ENCODE measurements at places on chromosomes 7 and 10. TPM values are rescaled to one million over a fixed set of nuclear protein-coding genes. Genes with fewer than 3 reads are reported as not detected.

FZD1 gene
- total RNA-seq, result 7.4 TPM

CHST15 gene
- 2.7 TPM for total RNA-seq

NRAP gene
- 0.49 TPM for total RNA-seq

DENND10 gene
- total RNA-seq, result 53.1 TPM

AKR1C1 gene
- total RNA-seq, result 12.8 TPM

GPR37 gene
- total RNA-seq, result 0.61 TPM

TMEM229A gene
- total RNA-seq, result not detected

SFRP5 gene
- 0.82 TPM for total RNA-seq

CDK14 gene
- 5.5 TPM for total RNA-seq

ENKUR gene
- total RNA-seq, result 1.3 TPM

TMEM213 gene
- total RNA-seq, result not detected

EN2 gene
- not detected for total RNA-seq

C10orf95 gene
- 2.2 TPM for total RNA-seq

ZNF804B gene
- not detected for total RNA-seq

ABCC2 gene
- 0.64 TPM for total RNA-seq

CHN2 gene
- total RNA-seq, result 32.9 TPM

SRRM3 gene
- 0.95 TPM for total RNA-seq

VWDE gene
- total RNA-seq, result 1.3 TPM

PKD2L1 gene
- 0.20 TPM for total RNA-seq

JAZF1 gene
- total RNA-seq, result 8.3 TPM

COL26A1 gene
- total RNA-seq, result not detected

GNGT1 gene
- not detected for total RNA-seq

ADGRA1 gene
- not detected for total RNA-seq

AGMO gene
- 1.9 TPM for total RNA-seq

CTAGE6 gene
- 0.22 TPM for total RNA-seq

CCL24 gene
- total RNA-seq, result 21.7 TPM

UTF1 gene
- not detected for total RNA-seq

CDK13 gene
- 48.9 TPM for total RNA-seq

ATG9B gene
- total RNA-seq, result 0.22 TPM

PNLIPRP3 gene
- total RNA-seq, result not detected

CDC14C gene
- total RNA-seq, result not detected

RINT1 gene
- 12.9 TPM for total RNA-seq

NUDCD3 gene
- total RNA-seq, result 66.3 TPM

GJC3 gene
- total RNA-seq, result not detected

VOPP1 gene
- total RNA-seq, result 85.5 TPM

TBC1D12 gene
- 23.8 TPM for total RNA-seq

PAX4 gene
- total RNA-seq, result 1.6 TPM

KAZALD1 gene
- 21.0 TPM for total RNA-seq

FGF8 gene
- not detected for total RNA-seq

FAM170B gene
- total RNA-seq, result not detected

NRCAM gene
- 1.1 TPM for total RNA-seq

NPSR1 gene
- not detected for total RNA-seq

VAX1 gene
- total RNA-seq, result not detected

SNX10 gene
- 3.0 TPM for total RNA-seq

CREB3L2 gene
- 41.5 TPM for total RNA-seq

IQUB gene
- total RNA-seq, result not detected

MYL7 gene
- not detected for total RNA-seq

NOS3 gene
- total RNA-seq, result 2.7 TPM

CPED1 gene
- 3.4 TPM for total RNA-seq

UPK3B gene
- 2.5 TPM for total RNA-seq
